Stimulated activated naive CD8-positive, alpha-beta T cell treated with anti-CD3 and anti-CD28 coated beads, Interleukin-15, amount 100 ng/mL, for 72 hours (primary cell): ENCODE measurements at places on chromosomes 5 and 9.

GRCh38 chr5:125189531-125189941 is 443.1 kb upstream of the ZNF608 start:
- no peak for DNase-seq

- DNase-seq, result no peak
Measured at GRCh38 chr5:34978681-34979080, 49.3 kb downstream of the DNAJC21 start.

DNA sequence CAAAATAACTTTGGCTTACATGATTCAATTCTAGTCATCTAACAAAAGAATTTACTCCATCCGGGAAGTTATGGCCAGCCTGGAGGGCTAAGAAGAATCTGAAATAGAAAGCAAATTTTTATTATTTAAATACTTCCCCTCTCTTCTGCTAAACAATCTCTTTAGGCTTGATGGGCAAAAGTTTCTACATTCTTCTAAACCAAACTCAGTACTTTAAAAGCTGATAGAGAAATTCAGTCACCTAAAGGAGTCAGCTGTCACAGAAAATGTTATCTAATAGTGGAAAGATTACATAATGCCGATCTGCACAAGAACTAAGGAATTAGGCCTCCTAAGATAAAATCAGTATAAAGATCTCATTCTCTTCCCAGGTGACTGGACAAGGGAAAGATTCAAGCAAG is 32.4 kb downstream of the GNAQ start:
- DNase-seq, result no peak

GRCh38 chr5:137205231-137206027 is 293.7 kb downstream of the SPOCK1 start:
- no peak for DNase-seq

GRCh38 chr5:136886608-136887007 is 521.3 kb upstream of the TRPC7 start:
- no peak for DNase-seq
